ENCODE measurements at places on chromosomes 3 and 15.

GRCh38 chr15:80489030-80489594, 84.9 kb downstream of the ARNT2 start:
- no peak for DNase-seq

GRCh38 chr15:63223463-63223862, 34.1 kb downstream of the RAB8B start:
- no peak for DNase-seq

DNA sequence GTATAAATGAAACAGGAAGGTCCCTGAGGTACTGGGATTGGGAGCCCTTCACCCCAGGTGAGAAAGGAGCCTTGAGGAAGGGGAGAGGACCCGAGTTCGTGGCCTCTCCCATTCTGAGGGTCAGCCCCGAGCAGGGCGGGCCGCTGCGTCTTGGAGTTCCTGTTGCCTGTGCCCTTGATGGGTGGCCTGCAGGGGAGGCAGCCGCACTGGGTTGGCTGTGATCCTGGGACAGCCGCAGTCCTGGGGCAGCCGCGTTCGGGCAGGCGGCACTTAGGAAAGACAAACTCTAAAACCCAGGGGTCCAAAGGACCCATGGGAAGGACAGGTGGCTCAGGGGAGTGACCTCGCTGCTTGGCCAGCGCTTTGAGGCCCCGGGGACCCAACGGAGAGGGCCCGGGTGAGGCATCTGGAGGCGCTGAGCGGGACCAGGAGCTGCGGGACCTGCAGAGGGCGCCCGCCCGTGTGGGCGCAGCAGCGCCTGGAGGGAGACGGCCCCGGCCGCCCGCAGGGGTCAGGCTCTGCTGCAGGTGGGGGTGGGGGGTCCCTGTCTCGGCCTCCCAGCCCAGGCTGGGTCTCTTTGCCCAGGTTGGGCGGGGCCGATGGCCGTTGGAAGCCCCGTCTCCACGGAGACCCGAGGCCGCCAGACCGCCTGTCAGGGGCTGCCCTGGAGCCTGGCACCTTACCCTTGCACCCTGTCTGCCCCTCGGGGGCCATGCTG, 65.1 kb downstream of the HMCES start:
- DNase-seq = peak; percentile 17

- no peak for DNase-seq
Observed at GRCh38 chr3:30324587-30324986, 281.8 kb upstream of the TGFBR2 start.

DNA sequence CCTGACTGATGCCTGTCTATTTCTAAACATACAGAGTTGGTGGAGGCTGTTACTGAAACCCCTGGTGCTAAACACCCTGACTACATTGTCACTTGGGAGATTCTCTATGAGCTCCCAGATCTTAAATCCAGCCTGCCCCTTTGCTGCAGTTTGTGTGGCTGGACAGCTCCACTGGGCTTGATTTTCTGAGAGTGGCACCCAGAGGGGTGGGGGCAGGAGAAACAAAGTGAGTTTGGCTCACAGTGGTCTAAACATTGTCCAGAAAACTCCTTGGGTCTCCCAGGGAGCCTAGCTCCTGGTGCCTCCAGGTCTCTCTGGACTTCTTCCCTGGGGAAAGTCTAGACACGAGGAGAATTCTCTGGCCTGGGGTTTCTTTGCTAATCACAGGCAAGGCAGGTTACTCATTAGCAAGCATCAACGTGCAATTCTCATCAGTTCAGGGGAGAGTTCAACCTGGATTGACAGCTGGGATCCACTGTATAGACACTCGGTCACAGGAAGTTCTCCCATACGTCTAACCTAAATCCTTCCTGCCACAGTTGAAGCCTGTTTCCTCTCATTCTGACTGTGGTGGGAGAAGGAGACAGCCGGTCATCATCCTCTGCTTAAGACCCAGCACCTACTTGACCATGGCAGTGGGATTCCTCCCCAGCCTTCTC, 7.1 kb upstream of the DLL4 start:
- no peak for DNase-seq

GRCh38 chr3:88707837-88708236, 399.6 kb upstream of the EPHA3 start:
- no peak for DNase-seq

DNA sequence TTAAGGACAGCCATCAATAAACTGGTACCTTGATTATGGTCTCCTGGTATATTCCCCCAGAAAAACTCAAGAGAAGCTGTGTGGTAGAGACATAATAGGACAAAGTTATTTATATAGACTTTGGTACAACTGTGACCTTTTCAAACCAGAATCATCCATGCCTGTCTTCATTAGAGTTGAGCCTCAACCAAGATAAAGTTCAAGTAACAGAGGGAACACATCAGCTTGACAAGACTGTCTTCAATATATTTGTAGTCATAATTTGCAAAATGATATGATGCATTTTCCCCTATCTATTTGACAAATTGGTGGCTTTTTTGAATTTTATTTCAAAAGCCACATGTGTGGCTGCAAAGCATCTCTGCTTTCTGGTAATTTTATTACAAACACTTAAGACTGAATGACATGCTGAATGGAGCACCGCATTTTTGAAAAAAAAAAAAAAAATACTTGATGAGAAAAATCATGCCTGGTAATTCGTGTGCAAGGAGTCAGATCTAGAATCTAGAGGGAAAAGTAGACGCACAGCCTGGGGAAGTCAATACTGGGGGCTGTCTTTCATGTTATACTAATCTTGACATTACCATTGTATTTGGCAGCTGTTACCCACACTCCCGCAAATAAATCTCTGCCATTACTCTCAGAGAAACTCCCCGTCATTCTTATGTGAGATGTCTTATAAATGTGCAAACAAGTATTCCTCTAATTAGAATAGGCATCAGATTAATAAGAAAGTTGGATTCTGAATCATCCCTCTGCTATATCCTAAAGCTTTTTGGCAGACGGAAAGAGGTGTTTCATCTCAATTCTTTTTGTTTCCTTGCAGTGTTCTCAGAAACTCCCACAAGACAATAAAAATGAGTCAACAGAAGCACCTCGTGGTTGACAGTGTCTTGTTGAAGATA, 554.8 kb upstream of the CBLB start:
- no peak for DNase-seq

DNA sequence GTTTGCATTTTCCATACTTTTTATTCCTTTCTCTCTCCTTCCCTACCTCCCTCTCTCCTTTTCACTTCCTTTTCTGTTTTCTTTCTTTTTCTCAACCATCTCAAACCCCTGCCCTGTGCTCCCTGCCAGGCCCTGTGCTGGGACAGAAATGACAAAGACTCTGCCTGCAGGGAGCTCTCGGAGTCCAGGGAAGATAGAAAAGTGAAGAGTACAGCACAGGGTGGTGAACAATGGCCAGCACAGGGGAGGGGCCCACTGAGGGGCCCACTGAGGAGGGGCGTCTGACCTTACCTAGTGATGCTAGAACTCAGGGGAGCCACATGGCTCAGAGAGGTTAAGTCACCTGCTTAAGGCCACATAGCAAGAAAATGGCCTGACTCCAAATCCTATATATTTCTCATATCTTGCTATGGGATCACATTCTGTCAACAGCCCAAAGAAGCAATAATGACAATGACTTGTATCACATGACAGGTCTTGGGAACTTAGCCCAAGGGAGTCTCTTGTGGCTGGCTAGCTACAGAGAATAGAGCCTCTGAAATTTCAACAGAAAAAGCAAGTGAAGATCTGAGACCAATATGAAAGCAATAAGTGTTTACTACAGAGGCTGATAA, 44.3 kb upstream of the ATP2B2 start:
- no peak for DNase-seq

DNA sequence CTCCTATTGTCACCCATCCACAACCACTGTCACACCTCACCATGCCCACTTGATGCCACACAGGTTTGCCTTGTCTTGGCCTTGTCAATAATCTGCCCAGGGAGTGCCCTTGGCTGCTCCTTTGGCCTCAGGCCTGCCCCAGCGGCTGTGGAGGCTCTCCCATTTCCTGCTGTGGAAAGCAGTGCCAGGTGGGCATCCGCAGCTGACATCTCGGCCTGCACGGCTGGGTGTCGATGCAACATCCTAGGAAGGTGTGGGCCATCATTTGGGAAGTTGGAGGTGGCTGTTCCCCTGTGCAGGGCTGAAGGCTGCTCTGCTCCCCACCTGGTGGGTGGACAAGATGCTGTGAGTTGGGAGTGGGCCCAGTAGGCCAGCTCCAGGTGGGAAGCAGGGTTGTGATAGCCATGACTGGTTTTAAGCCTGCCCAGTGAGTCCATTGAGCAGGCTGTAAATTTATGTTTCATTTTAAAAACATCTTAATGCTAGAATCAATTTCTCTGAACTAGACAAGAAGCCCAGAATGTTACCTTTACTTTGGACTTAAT, 12.5 kb downstream of the DNAH1 start:
- DNase-seq = no peak

DNA sequence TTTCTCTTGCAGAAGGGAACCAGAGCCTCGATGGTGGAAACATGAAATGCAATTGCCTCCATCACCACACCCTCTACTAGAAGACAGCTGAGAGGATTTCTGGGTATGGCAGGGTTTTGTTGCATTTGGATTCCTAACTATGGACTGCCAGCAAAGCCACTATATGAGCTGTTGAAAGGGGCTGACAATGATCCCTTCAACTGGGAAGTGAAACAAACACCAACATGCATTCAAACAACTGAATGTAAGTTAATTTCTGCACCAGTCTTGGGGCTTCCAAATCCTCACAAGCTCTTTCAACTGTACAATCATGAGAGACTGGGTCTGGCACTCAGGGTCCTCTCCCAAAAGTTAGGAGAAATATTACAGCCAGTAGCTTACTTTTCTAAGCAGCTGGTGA, 116.7 kb upstream of the PLCL2 start:
- no peak for DNase-seq

- DNase-seq = no peak
Observed at GRCh38 chr3:179265875-179266274, 15.0 kb upstream of the KCNMB3 start.

DNA sequence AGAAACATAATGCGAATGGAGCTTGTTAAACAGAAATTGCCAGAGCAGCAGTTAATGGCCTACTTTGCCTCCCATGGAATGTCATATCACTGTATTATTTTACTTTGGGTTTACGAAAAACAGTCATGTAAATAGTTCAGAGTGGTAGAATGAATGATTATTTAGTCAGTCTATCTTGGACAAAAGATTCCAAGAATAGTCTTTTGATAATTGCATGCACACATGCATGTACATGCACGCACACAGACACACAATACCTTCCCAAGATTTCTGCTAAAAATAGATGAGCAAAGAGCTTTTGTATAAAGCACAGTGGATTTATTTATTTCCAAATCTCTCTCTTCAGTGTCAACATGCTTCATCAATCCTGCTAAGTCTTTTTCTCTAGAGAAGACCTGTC, 800.7 kb downstream of the DIPK2A start:
- DNase-seq = no peak

GRCh38 chr15:82832601-82833361, 23.4 kb downstream of the WHAMM start:
- DNase-seq = no peak

DNA sequence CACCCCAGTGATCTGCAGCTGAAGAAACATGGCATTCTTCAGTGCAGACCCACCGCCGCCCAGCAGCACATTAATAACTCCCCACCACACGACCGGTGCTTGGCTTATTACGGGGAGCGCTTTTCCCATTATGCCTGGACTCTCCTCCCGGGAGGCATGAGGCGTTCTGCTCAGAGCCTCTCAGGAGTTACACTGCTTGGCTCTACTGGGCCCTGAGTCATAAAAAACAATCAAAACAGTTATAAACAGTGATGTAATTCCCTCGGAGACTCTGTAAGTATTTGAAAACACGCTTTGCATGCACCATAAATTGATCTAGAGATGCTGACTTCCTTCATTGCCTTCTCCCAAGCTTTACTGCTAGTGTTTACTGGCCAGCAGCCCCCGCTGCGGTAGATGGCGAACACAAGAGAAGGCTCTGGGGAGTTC, 77.1 kb upstream of the SNRPA1 start:
- DNase-seq = no peak

- no peak for DNase-seq
Observed at GRCh38 chr3:18630295-18630694, 205.2 kb upstream of the SATB1 start.

DNA sequence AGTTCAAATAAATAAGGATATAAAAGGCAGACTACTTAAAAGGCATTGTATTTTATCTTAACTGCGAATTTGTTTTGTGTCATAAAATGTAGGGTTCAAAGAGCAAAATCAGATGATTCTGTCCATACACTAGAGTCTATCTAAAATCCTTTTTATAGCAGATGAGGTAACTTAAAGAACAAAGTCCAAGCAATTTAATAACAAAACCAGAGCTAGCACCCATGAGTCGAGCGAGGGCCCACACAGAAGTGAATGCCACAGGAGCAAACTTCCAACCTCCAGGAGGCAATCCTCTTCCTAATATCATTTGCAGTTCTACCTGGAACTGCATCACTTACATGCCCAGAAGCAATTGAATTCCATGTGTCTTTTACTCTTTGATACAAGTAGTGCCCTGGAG, 35.4 kb upstream of the KBTBD8 start:
- no peak for DNase-seq

- no peak for DNase-seq
Observed at GRCh38 chr3:36867810-36868209, 77.0 kb downstream of the TRANK1 start.

GRCh38 chr3:156867174-156867573, 41.0 kb downstream of the LEKR1 start:
- no peak for DNase-seq

- DNase-seq = no peak
Observed at GRCh38 chr3:59318881-59319280, 269.1 kb upstream of the CFAP20DC start.

DNA sequence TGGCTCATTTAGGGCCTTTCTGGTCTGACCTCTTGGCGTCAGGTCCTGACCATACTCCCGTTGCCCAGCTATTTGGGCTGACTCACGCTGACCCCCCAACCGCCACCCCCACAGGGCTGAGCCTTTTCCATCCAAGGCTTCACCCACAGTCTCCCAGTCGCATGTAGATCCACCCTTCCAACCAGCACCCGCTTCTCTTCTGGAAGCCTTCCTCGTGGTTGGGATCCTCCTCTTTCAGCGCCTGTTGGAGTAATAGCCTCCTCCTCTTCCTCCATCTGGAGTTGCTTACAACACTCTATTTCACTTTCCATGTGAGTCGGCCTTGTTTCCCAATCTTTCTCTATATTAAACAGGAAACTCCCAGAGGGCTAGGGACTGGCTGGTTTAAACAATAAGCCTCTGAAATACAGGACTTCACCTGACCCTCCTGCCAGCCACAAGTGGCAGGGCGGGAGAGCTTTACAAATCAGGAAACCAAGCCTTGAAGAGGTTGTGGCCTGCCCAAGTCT, 2.1 kb upstream of the ALAS1 start:
- no peak for DNase-seq

Data from activated T-cell treated with anti-CD3 and anti-CD28 coated beads for 1 hour (primary cell).